ENCODE measurements at places on chromosomes 7 and 10.

DNA sequence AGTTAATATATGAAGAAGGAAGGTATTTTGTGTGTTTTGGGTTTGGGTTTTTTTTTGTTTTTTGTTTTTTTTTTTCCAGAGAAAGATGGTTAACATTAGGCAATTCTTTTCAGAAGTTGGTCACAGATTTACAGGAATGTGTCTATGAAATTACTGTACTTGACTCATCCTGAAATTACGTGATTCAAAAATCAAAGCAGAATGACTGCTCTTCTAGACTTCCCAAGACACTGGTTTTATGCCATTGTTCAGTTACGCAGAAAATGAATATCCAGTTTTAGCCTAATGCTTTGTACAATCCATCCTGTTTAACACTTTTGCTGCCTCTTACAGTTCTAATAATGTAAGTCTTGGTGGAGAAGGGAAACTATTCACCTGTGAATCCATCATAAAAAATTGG, 39.7 kb upstream of the CELF2 start:
- DNase-seq = no peak

DNA sequence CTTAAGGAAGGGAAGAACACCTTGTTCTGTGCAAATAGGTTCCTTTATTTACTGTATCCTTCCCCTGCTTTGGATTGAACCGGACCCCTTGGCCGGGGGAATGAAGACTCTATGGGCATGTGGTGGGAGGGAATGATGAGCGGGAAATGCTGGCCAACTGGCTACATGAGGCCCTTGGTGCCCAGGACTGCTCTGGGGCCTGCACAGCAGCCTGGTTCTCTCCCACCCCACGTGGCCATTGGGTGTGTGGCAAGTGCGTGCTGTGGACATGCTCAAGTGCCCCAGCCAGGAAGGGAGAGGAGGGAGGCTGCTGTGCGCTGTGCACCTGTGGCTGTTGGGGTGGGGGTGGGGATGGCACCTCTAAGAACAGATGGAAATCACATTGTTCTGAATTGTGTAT, 917.0 kb upstream of the GHITM start:
- no peak for DNase-seq

DNA sequence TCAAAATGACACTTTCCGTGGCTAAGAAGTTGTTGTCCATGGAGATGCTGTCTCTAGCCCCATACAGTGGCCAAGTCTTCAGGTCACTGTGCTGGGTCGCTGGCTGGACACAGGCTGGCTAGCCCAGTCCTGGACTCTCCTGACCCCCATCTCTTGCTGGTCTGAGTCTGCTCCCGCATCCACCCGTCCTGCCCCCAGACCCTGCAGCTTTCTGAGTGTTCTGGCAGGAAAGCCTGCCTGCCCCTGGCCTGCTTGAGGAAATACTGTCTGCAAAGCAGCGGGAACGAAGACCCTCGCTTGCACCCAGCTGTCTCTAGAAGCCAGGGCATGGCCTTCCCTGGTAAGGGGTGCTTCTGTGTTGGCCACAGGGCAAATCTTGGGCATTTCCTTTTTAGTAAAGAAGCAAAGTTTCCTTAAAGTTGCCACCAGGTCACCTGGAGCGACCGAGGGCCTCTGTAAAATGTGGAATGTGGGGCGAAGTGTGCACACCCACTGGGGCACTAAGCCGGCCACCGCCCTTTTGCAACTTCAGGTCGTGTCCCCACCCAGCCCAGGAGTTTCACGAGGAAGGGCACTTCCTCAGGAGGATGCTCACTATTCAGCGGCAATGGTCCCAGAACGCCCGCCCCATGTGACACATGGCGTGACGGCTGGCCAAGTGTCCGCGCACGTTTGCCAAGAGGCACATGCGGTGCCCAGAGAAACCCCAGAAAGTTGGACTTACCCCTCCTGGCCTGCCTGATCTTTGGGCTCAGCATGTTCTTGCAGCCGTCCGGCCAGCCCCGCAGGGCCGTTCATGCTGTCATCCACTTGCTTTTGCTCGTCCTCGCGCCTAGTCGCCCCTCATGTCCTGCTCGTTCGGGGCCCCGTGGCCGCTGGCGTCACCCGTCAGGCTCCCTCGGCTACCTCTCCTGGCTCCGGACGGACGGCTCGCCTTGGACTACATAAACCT, 558 bp downstream of the ARHGAP22 start:
- DNase-seq = no peak

GRCh38 chr7:79528421-79528820, 75.0 kb upstream of the MAGI2 start:
- no peak for DNase-seq

DNA sequence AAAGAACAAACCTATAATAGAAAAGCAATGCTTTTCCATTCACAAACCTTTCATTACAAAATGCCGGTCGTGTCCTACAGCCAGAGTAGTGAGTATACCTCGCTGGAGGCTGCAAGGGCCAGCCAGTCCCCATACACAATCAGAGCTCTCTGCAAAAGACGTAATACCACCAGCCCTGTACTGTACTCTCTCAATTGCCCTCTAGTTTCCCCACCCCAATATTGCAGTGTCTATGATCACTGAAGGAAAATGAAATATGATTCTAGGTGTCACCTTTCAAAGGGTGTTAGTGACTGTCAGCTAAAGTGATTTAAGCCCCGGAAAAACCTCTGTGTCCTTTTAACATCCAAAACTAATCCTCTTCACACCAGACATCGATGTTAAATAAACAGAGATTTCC, 24.8 kb downstream of the PLXNA4 start:
- no peak for DNase-seq

DNA sequence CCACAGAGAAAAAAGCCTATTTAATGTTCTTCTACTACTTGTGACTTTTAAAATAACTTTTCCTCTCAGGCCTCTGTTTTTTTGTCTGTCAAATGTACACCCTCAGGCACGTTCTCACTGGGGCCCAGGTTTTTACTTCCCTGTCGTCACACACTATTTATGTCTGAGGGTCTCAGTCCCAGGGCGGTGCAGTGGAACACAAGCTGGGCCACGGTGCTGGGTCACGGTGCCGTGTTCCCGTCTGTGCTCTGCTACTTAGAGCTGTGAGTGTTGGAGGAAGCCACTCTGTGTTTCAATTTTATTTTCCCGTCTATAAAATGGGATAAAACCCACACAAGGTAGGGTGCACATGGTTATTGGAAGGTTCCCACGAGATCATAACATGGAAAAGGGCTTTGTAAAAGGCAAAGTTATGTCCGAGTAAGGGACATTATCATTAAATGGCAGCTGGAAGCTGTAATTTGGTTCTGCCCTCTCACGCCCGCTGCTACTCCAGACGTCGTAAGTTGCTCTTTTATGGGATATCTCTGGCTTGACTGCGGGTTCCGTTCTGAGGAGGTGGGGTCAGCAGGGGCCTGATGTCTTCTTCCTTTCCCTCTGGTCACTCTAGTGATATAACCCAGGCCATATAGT, 25.2 kb downstream of the ZNF775 start:
- DNase-seq = no peak

- DNase-seq = no peak
Observed at GRCh38 chr10:76435157-76435556, 1003.7 kb downstream of the LRMDA start.

- DNase-seq = no peak
Observed at GRCh38 chr10:114395366-114396022, 8.8 kb downstream of the AFAP1L2 start.

DNA sequence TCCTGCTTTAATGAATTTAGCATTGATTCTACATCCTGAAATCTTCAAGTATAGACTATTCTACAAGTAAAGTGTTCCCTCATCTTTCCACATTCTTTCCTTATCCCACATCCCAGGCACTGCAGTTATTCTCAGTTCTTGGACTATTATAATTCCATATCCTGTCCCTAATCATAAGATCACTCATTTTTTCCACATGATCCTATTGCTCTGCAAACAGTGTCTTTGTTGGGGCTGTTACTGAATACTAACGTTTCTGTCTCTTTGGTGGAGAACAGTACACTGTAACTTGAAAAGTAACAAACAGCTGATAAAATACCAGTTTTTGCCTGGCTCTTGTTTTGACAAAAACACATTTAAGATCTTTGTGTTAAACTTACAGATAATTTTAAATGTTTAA, 769.9 kb downstream of the MAGI2 start:
- no peak for DNase-seq

- DNase-seq = no peak
Observed at GRCh38 chr7:19143881-19144574, 1.2 kb downstream of the FERD3L start.

GRCh38 chr7:47461161-47461560, 120.8 kb downstream of the TNS3 start:
- peak; percentile 81 for DNase-seq

- no peak for DNase-seq
Observed at GRCh38 chr10:126705951-126706565, 35.6 kb upstream of the C10orf90 start.

GRCh38 chr10:78508955-78509748, 475.5 kb downstream of the RPS24 start:
- DNase-seq = no peak

GRCh38 chr10:71713135-71714030, 6.2 kb downstream of the C10orf105 start:
- peak; percentile 43 for DNase-seq

DNA sequence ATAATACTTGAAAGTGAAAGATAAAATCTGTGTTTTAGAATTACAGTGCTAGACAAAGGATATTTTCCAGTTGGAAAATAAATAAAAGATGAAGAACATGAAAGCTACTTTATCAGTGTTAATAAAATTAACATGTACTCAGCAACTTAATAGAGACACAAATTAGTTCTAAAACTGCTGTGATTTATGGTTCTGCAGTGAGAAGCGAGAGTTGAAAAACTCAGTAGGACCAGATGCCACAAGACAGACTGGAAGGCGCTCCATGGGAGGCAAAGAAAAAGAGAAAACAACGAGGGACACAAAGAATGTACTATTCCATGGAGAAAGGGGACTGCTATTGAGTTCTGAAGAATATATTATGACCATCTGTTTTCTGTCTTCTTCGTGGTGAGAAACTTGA, 590.4 kb downstream of the PHTF2 start:
- DNase-seq = no peak

- no peak for DNase-seq
Observed at GRCh38 chr7:82469207-82469606, 25.6 kb upstream of the CACNA2D1 start.

- no peak for DNase-seq
Observed at GRCh38 chr7:128020159-128020558, 11.1 kb downstream of the LRRC4 start.

- DNase-seq = peak; percentile 51
Observed at GRCh38 chr7:148332191-148333186, 258.1 kb upstream of the C7orf33 start.

DNA sequence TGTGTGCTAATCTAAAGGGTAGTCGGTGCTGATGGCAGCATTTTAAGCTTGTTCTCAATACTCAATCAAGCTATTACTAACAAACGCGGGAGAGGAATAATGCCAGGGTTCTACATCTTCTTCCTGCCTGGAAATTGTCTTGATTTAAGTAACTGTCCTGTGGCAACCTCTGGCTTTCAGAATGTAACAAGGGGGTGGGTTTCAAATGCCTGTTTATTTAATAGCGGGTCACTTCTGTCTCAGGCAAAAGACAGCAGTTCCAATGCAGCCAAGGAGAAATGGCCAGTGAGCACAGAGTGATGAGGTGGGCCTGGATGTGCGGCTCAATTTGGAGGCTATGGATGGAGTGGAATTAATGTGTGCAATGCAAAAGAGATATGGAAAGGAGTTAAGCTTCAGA, 692.4 kb downstream of the KCNMA1 start:
- DNase-seq = no peak

- no peak for DNase-seq
Observed at GRCh38 chr10:71747551-71748523, 25.5 kb downstream of the VSIR start.
